ENCODE measurements at places on chromosomes 13 and 19.

- DNase-seq: no peak
Observed at GRCh38 chr13:41900918-41901317, 60.0 kb downstream of the VWA8 start.

GRCh38 chr13:20358022-20358421 lies 125.9 kb upstream of the GJB6 start:
- DNase-seq: no peak

- no peak for DNase-seq
Observed at GRCh38 chr13:63088226-63088625, 1672.6 kb upstream of the PCDH20 start.

- DNase-seq: no peak
Observed at GRCh38 chr13:34344816-34345215, 526.9 kb downstream of the RFC3 start.
